NAMALWA (cell line): ENCODE measurements at places on chromosomes 4 and X.

- DNase-seq: no peak
Measured at GRCh38 chrX:65203545-65203944, 227.3 kb upstream of the ZC4H2 start.

DNA sequence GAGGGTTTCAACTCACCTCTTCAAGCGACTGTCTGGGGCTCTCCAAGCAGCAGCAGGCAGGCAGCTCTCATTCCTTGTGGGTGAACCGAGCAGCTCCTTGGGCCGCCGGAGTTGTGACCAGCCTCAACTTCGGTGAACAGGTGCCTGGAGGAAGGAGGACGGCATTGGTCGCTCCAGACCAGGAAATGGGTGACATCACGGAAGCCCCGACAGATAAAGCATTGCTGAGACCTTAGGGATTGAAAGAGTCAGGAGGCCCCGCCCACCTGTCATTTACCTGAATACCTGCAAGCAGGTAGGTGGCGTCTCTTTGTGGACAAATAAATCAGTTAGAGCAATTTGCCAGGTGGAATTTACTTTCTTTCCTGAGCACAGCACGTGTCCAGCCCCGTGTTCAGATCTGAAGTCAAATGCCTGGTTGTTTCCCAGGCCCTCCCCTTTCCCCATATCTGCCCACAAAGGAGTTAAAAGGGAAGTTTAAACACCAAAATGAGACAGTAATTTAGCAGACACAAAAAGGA is at the start of gene LNX1:
LNX1 (minus strand) TSS at position 115 of the 521 bp plus-strand sequence. CDS start 17,484 bp downstream, outside the sequence.
- no peak for DNase-seq

DNA sequence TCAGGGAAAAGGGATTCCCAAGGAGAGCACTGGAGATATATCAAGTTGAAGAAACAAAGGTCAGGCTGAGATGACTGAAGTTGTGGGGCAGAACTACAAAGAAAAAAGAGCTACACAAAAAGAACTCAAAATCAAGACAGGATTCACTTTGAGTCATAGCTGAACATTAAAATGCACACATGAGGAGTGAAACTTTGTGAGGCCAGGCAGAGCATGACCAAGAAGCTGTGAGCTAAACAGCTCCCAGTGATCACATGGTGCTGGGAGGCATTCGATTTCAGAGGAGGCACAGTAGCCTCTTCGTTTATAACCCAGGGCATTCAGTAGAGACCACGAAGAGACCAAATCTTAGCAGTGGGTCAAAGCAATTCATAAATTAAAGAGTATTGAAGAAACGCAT is 145.3 kb downstream of the ATRX start:
- no peak for DNase-seq

DNA sequence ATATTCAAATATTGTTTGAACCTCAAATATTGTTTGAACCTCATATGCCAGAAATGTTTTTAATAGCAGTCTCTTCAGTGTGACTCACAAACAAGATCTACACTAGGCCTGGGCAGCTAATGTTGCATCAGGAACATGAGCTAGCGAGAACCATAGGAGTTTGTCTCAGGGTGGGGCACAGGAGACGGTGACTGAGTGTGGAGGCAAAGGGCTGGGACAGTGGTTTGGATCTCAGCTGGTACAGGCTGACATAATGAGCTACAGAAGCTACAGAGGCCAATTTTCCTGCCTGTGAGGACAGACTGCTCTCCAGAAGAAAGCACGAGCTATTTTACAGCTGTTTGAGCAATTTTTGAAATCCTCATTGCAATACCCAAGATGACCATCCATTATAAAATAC is 224.7 kb downstream of the CENPC start:
- no peak for DNase-seq

- no peak for DNase-seq
Measured at GRCh38 chr4:14652522-14652921, 349.8 kb upstream of the CPEB2 start.

DNA sequence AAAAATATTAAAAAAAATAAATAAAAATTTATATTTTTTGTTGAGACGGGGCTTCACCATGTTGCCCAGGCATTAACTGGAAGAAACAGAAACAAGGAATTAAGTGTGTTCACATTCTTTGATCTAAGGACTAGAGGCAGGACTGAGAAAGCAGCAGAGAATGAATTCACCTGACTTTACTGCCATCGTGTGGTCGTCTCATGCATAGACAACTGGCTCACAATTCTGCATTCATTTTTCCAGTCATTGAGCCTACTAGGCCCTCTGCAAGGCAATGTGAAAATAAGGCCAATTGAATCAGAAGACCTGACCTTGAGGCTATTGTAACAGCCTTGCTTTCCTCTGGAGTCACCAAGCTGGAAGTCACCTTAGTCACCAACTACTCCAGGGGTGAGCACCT is 37.4 kb downstream of the LHFPL1 start:
- DNase-seq: peak; percentile 50

- no peak for DNase-seq
Measured at GRCh38 chr4:37219242-37219641, 25.3 kb upstream of the NWD2 start.

- DNase-seq: no peak
Measured at GRCh38 chr4:4631150-4631549, 89.3 kb upstream of the STX18 start.

DNA sequence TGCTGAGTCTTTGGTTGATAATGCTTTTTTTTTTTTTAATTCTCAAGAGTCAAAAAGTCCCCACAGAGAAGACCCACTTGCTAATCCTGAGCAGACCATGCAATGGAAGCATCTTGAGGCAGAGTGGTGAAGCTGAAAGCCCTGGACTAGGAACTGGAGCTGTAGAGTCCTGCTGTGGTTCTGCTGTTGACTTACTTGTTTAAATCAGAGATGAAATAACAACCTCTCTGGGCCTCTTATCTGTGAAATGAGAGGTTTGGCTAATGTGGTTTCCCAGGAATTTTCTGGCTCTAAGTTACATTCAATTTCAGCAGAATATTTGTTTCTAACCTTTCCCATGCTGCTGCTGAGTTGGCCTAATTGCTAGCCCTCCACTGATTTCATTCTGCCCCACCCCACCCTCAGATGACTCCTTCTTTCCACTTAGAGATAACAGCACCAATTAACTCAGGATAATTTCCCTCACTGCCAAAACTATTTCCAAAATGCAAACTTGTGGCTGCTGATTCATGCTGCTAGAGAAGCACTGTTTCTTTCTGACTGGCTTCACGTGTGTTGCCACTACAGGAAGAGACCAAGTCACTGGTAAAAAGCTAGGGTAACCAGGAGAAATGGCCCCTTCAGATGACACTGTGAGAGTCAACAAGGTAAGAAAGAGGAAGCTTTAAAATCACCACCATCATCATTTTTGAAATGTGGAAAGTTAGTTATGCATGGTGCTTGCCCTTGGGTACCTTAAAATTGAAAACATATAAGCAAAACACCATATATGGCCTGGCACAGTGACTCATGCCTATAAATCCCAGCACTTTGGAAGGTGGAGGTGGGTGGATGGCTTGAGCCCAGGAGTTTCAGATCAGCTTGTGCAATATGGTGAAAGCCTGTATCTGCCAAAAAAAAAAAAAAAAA is 326.4 kb downstream of the DCHS2 start:
- no peak for DNase-seq

GRCh38 chrX:39451046-39451445 is 646.7 kb downstream of the BCOR start:
- no peak for DNase-seq

- no peak for DNase-seq
Measured at GRCh38 chrX:49071877-49072711, 1.7 kb downstream of the PRAF2 start.

DNA sequence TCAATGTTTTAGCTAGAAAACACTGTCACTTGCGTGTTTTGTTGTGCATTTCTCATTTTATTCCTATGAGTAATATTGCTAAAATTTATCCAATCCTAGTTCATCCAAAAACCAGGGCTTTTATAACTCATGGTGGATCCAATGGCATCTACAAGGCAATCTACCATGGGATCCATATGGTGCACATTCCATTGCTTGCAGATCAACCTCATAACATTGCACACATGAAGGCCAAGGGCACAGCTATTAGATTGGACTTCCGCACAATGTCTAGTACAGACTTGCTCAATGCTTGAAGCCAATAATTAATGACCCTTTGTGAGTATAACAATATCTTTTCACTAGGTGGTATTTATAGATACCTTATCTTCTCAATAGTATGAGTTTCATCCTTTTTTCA is 57.2 kb upstream of the UGT2B7 start:
- DNase-seq: no peak

DNA sequence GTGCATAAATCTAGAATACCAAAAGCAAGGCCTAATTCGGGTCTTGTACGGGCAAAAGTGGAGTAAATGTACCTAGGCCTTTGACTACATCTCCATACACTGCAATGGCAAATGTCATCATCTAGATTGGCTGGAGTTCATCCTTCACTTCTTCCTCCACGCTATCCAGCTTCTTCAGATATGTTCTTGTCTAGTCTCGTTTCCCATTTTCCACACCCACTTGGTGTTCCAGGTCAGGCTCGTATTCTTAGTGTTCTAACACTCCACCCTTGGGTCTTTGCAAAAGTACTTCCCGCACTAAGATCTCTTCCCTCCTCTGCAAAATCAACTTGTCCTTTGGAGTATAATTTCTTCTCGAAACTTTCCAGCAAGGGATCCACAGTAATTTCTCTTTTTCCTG is 1.4 kb downstream of the COQ2 start:
- peak; percentile 16 for DNase-seq

GRCh38 chr4:128475597-128475996 is 188.0 kb upstream of the PGRMC2 start:
- no peak for DNase-seq

GRCh38 chr4:151569650-151570049 is 160.7 kb downstream of the FHIP1A start:
- DNase-seq: no peak

DNA sequence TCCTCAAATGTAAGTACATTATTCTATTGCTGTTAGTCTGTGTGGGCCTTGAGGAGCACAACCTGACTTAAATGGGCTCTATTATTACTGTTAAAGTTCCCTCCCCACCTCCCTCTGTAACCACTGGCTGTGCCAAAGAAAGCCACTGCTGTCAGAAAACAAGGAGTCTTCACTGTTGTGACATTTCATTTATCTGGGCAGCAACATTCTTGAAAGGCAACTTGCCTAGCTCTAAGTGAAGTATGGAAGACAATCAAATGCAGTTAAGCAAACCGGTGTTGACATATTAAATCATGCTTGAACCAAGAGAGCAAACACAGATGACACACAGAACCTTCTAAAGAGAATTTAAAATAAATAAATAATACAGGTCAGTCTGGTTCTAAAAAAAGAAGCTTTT is 81.0 kb downstream of the EPHA5 start:
- DNase-seq: no peak

DNA sequence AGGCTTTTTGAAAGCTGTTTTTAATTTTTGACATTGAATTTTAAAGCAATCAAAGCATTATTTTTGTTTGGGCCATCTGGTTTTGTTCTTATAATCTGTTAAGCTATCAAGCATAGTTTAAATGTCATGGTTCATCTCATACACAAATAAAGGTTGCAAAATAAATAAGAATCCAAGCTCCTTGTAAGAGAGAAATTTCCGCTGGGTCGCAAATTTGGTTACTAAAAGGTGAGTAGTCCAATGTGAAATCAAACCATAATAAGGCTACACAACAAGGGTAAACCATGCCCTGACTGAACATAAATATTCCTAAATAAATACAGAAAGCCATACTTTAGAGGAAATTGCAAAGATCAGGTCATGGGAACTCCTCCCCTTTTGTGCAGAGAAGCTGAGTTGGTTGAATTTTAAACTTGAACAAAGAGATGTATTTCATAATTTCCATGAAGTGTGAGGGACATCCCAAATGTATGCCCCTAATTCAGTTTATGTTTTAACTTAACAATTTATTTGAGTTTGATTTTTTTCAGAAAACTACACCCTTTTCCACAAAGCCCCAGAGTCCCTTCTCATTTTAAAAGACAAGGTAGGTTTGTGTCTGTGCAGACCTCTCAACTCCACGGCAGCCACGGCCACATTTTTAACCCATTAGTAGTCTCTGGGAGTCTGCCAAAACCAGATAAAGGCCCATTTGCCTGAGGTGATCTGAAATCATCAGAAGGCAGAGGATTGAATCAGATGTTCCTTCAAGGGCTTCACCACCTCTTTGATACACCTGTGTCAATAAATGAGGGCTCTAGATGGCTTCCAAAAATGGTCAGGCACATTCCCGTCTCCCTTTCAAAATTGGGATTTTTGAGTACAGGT is 85.2 kb downstream of the PLAC1 start:
- no peak for DNase-seq

- no peak for DNase-seq
Measured at GRCh38 chr4:26342328-26343037, 21.7 kb downstream of the RBPJ start.

GRCh38 chrX:154412468-154412867 is 1.1 kb downstream of the TAFAZZIN start:
- peak; percentile 46 for DNase-seq
